Activated T-cell treated with anti-CD3 and anti-CD28 coated beads, Interleukin-2, amount 50 U/mL, for 48 hours (primary cell): ENCODE measurements at places on chromosomes 11 and 22.

- DNase-seq, result no peak
Observed at GRCh38 chr22:30371321-30371720, 14.5 kb downstream of the CCDC157 start.

DNA sequence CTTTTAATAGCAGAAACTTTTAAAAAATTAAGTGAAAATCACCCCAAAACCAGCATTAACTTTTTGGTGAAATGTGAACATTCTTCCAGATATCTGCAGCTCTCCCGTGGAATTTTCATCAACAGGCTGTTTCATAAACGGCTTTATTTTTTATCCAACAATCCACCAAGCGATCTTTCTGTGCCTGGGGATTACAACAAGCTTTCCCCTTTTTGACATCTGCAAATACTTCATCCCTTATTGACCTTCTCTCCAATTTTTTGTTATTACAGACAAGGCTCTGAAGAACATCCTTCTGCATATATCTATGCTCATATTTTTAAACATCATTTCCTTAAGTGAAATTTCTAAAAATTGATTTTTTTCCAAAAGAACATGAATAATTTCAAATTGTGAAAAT lies 5.8 kb upstream of the SERPINH1 start:
- no peak for DNase-seq

GRCh38 chr11:60175860-60176275 lies 7.0 kb downstream of the MS4A6A start:
- no peak for DNase-seq

- DNase-seq, result no peak
Observed at GRCh38 chr22:28025866-28026575, 107.0 kb upstream of the PITPNB start.

DNA sequence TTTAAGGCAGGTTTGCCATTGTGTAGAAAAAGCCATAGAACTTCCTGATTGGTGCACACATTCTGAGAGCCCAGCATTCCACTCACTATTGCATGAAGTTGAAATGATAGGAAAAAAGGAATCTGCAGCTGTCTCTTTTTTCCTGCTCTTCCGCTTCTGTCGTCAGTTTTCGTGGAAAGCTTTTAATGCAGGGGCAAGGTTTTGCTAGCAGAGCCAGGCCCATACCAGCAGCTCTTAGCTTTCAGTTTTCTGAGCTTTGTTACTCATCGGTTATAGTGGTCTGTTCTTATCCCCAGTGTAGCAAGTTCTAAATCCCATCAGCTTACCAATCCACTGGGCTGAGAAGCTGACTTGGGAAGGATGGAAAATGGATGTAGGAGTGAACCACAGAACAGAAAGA lies 162.9 kb upstream of the TTC12 start:
- DNase-seq, result no peak

- no peak for DNase-seq
Observed at GRCh38 chr22:20152464-20152890, 1.6 kb upstream of the CCDC188 start.

DNA sequence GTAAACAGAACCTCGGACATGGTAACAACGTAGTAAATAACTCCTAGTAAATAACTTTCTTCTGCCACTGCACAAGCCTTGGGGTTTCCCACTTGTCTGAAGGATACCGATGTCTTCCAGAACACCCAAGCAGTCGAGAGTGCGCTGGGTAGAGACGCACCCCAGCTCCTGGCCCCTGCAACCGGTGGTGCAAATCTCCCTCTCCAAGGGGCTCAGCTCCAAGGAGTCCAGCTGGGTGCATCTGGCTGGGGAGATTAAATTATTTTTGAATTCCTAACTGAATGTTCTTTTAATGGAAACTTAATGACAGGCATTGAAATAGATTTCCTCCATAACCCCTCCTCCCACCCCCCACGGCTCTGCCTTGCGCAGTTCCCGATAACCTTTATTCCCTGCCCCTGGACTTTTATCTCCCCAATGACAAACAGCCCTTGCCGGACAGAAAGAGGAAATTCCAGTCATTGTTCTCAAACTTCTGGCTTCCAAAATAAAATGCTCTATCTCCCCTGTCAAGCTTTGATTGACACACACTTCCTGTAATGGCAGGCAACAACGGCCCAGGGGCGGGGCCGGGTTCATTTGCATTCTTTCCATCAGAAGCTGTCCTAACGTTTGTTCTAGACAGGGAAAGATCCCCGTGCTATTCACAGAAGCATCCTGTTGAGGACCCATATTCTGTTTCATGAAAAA lies 31.2 kb downstream of the KCNJ1 start:
- DNase-seq, result no peak
